ENCODE measurements at places on chromosomes 1 and 21.

DNA sequence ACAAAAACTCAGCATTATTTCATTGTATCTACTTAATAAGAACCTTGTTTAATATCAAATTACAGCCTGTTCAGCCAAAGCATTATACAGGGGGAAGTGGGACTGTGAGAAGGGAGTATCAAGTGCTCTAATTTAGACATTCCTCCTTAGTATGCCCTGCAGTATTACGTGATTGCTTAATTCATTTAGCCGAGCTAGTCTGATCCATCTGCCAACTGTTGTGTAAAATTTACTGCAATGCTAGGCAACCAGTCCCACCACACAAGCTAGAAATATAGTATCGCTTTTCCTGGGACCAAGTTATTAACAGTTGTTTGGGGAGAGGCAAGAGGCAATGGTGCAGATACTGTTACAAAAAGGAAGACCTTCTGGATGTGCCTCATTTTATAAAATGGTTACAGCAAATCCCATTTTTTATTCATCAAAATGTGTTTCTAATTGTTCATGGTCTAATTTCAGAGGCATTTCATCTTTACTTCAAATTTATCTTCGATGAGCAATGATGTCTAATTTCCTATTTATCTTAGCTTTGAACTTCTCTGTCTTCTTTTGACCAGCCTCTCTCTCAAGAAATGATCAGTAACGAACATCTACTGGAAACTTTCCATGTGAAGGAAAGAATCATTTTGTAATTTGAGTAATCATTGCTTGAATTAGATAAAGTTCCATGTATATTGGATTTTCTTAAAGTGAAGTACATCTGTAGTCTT, 283.3 kb downstream of the DUSP10 start:
- DNase-seq, result no peak

- no peak for DNase-seq
Measured at GRCh38 chr1:154765970-154766369, 104.1 kb downstream of the KCNN3 start.

DNA sequence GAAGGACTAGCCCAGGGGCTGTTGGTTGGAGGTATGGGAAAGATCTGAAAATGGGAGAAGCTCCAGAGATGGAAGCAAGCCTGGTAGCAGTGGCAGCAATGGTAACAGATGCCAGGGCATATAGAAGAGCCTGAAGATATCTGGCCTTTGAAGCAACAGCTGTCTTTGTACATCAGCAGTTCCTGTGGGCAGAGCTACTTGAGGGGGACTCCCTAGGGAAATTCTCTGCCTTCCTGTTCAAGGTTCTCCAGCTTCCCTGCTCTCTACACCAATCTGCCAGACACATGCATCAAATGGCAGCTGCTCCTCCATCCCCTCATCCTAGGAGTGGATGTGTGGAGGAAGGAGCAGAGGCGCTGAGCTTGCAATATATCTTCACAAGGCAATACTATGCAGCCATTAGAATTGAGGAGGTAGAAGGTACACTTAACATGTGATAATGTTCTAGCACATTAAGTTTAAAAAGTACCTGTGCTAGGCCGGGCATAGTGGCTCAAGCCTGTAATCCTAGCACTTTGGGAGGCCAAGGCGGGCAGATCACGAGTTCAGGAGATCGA, 2.2 kb downstream of the TMEM35B start:
- no peak for DNase-seq

- DNase-seq, result no peak
Measured at GRCh38 chr1:232282498-232282897, 347.4 kb downstream of the SIPA1L2 start.

GRCh38 chr1:241551759-241552638, 19.8 kb downstream of the KMO start:
- DNase-seq, result no peak

GRCh38 chr1:84913555-84913892, 20.5 kb upstream of the LPAR3 start:
- no peak for DNase-seq

GRCh38 chr1:212293579-212293978, 8.4 kb downstream of the PPP2R5A start:
- DNase-seq, result no peak

GRCh38 chr21:30072496-30072895, 94.1 kb downstream of the CLDN17 start:
- no peak for DNase-seq

Measured in stimulated activated CD8-positive, alpha-beta memory T cell treated with anti-CD3 and anti-CD28 coated beads, Interleukin-4, amount 100 ng/mL, for 4 hours (primary cell).